ENCODE measurements at places on chromosomes 12 and 14.
A peak's percentile ranks its signal among the peaks of the same experiment; 100 is the strongest.

DNA sequence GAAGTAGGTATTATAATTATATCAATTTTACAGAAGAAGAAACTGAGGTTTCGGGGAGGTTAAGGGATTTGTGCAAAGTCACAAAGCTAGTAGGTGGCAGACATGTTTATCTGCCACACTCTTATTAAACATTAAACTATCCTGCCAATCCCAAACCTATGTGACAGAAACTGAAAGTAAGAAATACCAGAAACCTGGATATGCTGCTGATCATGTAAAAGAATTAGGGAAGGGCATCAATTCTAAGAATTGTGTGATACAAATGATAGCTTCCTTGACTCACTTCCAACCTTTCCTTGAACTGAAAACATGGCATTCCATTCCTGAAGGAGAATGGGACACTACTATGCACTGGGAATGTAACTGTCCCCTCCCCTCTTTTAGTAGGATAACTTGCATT is 16.9 kb downstream of the TAOK3 start:
- H3K27ac ChIP-seq, result no peak overlapping the region
- no peaks in the 10 kb centered on the region for H3K4me1 ChIP-seq
- H3K4me3 ChIP-seq, result no peak overlapping the region
- no peaks in the 10 kb centered on the region for H3K36me3 ChIP-seq

- no peaks in the 10 kb centered on the region for H3K4me1 ChIP-seq
- no peaks in the 10 kb centered on the region for H3K27me3 ChIP-seq
- H3K36me3 ChIP-seq, result no peaks in the 10 kb centered on the region
- H3K27ac ChIP-seq, result no peak overlapping the region
- no peak for DNase-seq
Measured at GRCh38 chr14:100430571-100430970, 107.4 kb downstream of the SLC25A47 start.

DNA sequence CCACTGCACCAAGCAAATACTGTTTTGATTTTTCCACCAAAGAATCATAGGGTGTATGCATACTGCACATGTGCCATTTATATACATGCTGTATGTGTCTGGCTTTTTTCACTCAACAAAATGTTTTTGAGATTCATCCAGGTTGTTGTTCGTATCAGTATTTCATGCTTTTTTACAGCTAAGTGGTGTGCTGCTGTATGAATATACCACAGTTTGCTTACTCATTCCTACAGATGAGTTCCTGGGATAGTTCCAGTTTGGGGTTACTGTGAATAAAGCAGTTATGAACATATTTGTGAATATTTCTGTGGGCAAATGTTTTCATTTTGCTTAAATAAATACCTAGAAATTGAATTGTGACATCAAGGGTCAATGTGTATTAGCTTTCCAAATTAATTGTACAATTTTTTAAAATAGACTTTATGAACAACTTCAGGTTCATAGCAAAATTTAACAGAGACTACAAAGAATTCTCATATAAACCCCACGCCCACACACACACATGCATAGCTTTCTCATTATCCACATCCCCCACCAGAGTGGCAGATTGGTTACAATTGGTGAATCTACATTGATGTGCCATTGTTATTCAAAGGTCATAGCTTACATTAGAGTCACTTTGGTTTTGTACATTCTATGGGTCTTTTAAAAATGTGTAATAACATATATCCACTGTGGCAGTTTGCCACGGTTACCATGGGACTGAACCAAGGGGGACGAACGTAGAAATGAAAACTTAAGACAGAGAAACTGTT is 6.9 kb upstream of the KRT6A start:
- H3K4me1 ChIP-seq, result no peaks in the 10 kb centered on the region
- H3K27me3 ChIP-seq, result no peaks in the 10 kb centered on the region
- H3K4me3 ChIP-seq, result no peak overlapping the region
- no peak overlapping the region for H3K27ac ChIP-seq
- DNase-seq, result no peak

GRCh38 chr12:65867394-65867793 is 43.1 kb downstream of the HMGA2 start:
- H3K4me1 ChIP-seq, result no peaks in the 10 kb centered on the region
- DNase-seq, result no peak
- H3K27me3 ChIP-seq, result no peaks in the 10 kb centered on the region
- no peak overlapping the region for H3K27ac ChIP-seq

GRCh38 chr12:94020335-94020734 is 128.0 kb upstream of the PLXNC1 start:
- H3K4me1 ChIP-seq, result no peaks in the 10 kb centered on the region
- no peaks in the 10 kb centered on the region for H3K36me3 ChIP-seq
- H3K27me3 ChIP-seq, result no peaks in the 10 kb centered on the region

DNA sequence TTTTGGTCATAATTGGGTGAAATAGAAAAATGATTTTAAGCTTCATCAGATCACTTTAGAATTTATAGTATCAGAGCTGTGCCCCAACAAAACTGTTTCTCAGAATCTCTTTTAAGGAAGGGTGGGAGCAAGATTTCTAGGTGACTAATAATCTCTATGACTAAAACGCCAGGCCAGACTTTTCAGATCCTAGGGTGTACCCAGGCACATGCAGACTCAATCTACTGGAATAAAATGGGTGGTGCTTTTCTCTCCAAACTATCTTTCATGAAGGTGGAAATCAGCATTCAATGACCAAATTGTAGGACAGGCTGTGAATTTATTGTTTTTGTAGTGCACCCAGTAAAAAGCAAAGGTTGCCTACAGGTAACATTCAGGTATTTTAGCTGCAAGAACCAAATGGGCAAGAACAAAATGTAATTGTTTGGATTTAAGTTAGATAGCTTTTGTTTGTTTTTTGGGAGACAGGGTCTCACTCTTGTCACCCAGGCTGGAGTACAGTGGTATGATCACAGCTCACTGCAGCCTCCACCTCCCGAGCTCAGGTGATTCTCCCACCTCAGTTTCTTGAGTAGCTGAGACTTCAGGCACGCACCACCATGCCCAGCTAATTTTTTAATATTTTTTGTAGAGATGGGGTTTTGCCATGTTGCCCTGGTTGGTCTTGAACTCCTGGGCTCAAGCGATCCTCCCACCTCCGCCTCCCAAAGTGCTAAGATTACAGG is 49.5 kb downstream of the PPP2R5C start:
- no peak overlapping the region for H3K27ac ChIP-seq
- H3K27me3 ChIP-seq, result no peaks in the 10 kb centered on the region
- peaks cover 2% of the 10 kb centered on the region for H3K36me3 ChIP-seq
- no peaks in the 10 kb centered on the region for H3K4me1 ChIP-seq
- no peak for DNase-seq
- peak overlapping the region; percentile 16 for H3K4me3 ChIP-seq

Data from aorta (tissue), 5 donors.